Thoracic aorta (tissue), 2 donors: ENCODE measurements at places on chromosomes 4 and X. TPM values are rescaled to one million over a fixed set of nuclear protein-coding genes. Genes with fewer than 3 reads are reported as not detected.

- no peak for DNase-seq
Measured at GRCh38 chr4:74546057-74546456, 101.1 kb downstream of the AREG start.

GRCh38 chr4:86965019-86965976, 30.5 kb downstream of the AFF1 start:
- DNase-seq: no peak

GRCh38 chr4:152534541-152535359, 1.1 kb downstream of the FBXW7 start:
- DNase-seq: no peak

GRCh38 chr4:130053723-130054122, 957.8 kb downstream of the C4orf33 start:
- no peak for DNase-seq

DNA sequence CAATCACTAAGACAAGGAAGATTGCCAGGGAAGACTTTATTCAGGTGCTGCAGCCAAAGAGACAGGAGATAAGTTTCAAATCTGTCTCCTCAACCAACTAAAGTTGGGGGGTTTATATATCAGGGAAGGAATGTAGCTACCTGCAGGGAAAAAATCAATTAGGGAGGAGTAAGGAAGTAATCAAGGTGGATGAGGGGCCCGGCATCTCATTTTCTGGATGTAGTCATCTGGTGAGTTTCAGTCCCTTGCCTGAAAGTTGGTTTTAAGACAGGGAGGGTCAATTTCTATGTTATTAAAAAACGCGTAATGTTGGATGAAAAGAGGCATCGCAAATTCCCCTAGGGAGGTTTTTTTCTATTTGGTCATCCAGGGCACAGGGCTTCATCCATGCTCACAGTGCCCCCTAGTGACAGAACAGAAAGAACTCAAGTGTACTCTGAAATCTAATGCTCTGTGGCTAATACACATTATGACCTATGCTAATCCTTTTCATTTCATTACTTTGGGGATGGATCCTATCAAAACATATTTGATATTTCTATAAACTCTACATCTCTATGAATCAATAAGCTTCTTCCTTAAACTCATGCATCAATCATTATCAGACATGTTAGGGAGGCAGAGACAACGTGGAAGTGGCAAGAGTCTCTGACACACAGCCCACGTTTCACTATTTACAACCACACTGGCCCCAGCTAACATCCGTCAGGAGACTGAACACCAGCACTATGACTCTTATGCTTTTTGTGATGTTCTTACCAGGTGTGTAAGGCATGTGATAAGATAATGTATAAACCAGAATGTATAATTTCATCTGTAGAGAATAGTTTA, 1577.0 kb upstream of the TENM3 start:
- DNase-seq: no peak

DNA sequence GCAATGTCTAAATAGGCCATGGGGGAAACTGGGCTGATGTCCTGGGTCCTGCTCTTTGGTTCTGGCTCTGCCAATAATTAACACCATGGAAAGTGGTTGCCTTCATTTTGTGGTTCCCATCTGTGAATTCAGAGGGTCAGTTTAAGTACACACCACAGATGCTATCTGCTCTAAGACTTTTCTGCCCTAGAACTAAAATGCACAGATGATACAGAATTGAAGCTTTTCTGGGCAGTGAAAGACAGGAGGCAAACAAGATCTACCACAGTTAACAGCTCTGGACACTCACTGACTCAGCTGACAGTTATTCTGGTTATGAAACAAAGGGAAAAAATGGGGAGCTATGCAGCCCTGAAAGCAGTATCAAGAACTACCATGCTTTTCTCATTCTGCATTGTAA, 37.3 kb downstream of the APBB2 start:
- no peak for DNase-seq

GYPE gene
- total RNA-seq: 1.1 TPM

DNA sequence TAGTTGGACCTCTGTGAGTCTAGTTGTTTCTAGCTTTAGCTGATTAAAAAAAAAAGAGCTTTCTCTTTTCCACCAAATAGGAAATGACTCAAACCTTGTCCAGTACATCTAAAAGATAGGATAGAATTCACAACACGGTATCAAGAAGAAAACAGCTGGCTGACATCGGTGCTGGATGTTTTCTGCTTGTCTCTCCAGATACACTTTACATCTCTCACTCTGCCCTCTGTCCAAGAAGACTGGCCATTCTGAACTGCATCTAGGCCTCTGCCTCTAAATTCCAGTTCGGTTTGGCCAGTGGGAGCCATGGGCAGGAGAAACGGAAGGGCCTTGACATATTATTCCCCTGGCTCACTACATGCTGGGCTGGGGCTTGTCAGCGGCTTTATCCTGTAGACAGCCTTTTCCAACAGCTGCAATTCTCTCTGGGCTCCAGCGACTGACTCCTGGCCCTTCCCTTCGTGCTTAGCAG, 57.3 kb upstream of the SHISA3 start:
- no peak for DNase-seq

- no peak for DNase-seq
Measured at GRCh38 chrX:20519826-20520225, 253.1 kb upstream of the RPS6KA3 start.

GAGE12H gene
- total RNA-seq: not detected

DNA sequence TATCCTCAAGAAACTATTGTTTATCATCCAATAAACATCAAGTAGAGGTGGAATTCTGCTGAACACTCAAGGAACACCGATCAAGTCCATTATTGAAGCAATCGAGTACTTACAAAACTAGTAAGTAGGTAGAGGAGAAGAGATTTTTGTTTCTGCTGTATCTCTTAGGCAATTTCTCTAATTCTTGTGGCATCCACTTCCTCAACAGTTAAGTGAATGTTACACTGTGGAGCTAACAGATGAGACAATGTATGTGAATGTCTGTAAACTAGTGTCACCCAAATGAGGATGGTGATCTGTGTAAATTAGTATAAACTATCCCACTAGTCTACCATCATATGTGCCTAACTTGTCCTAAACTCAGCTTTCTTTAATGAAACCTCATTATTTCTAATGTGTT, 261.6 kb downstream of the ARHGAP24 start:
- DNase-seq: no peak

- DNase-seq: no peak
Measured at GRCh38 chr4:162661913-162662312, 498.1 kb upstream of the FSTL5 start.

CCDC160 gene
- total RNA-seq: not detected

- no peak for DNase-seq
Measured at GRCh38 chr4:142396279-142396678, 449.8 kb downstream of the INPP4B start.

PAGE4 gene
- not detected for total RNA-seq

POF1B gene
- 0.81 TPM for total RNA-seq

DNA sequence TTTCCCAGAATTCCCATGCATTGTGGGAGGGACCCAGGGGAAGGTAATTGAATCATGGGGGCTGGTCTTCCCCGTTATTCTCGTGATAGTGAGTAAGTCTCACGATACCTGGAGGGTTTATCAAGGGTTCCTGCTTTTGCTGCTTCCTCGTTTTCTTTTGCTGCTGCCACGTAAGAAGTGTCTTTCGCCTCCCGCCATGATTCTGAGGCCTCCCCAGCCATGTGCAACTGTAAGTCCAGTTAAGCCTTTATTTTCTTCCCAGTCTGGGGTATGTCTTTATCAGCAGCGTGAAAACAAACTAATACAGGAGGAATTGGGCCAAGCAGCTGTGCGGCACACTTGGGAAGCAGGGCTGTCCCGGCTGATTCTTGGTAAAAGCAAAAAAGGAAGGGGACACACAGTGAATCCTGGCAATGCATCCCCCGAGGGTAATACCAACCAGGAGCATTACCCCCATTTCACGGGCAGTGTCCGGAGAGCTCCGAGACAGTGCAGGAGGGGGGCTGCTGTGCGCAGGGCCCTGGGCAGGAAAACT, 185.7 kb downstream of the AFAP1 start:
- no peak for DNase-seq

PTCHD1 gene
- 0.54 TPM for total RNA-seq

HPSE gene
- total RNA-seq: 6.1 TPM

- no peak for DNase-seq
Measured at GRCh38 chrX:12469296-12469695, 321.9 kb upstream of the PRPS2 start.

DNA sequence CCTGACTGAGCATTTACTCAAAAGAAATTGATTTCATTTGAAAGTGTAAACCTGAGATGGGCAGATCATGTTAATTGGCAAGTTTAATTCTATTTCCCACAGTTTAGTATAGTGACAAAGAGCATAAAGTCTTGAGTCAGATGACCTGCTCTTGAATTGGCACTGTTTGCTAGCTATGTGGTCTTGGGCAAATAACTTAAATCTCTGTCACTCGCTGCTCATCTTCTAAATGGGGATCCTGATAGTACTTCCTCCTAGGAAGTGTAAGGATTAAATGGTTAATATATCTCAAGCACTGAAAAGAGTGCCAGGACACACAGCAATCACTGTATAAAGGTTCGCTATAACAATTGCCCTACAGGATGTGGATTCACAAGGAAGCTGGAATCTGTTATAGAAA, 242.8 kb upstream of the JADE1 start:
- no peak for DNase-seq

DNA sequence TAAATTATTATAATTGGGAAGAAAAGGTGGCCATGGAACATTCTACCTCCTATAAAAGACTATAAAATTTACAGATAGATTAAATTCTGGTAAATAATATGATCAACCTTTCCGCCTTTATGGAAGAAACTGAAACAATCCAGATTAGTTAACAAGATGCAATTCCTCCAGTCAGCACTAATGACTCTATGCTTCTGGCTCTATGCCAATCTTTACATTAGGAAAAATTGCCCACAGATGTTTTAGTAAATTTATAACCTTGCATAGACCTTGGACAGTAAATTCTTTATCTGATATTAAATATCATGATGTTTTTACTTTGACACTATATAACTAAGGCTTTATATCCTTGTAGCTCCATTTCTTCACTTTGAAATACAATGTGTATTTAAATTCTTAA, 2302.5 kb downstream of the ARAP2 start:
- DNase-seq: no peak

WAS gene
- total RNA-seq: 8.5 TPM

GRCh38 chrX:2461711-2462016, 39.1 kb downstream of the DHRSX start:
- DNase-seq: no peak

MUC7 gene
- not detected for total RNA-seq

- DNase-seq: no peak
Measured at GRCh38 chr4:161252520-161253141, 911.2 kb downstream of the FSTL5 start.

DNA sequence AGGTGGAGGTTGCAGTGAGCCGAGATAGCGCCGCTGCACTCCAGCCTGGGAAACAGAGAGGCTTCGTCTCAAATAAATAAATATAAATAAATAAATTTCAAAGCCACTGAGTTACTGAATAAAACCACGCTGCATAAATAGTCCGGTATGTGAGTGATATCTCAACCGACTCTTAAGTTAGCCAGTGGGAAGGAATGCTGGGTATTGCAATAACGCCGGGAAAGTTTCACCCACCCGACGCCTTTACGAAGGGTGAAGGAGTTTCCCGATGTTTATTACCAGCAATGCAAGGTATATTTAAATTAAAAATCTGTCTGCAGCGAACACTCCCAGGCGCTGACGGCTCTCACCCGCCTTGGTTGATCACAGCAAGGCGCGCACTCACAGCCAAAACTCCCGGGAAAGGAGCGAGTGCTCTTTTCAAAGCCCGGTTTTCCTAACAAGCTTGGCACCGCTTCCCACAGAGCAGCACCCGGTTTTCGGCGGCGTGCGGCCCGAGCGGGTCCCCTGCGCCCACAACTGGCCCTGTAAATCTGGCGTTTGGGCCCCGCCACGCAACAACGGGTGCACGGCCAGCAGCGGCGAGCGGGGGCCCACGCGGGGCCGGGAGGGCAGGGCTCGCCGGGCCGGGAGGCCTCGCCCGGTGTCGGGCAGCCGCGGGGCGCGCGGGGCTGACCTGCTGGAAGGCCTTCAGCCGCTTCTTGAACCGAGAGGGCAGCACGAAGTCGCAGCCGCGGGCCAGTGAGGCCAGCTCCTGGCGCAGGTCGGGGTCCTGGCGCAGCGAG, 13.7 kb downstream of the PPP2R3B start:
- DNase-seq: no peak

GRCh38 chr4:145490796-145491195, 9.1 kb downstream of the SMAD1 start:
- no peak for DNase-seq

RAI2 gene
- 21.5 TPM for total RNA-seq

CD38 gene
- 7.8 TPM for total RNA-seq

- DNase-seq: no peak
Measured at GRCh38 chr4:76545226-76545884, 110.3 kb downstream of the SHROOM3 start.

- DNase-seq: no peak
Measured at GRCh38 chr4:112855058-112855457, 194.4 kb upstream of the ANK2 start.

SLC49A3 gene
- 26.0 TPM for total RNA-seq

DNA sequence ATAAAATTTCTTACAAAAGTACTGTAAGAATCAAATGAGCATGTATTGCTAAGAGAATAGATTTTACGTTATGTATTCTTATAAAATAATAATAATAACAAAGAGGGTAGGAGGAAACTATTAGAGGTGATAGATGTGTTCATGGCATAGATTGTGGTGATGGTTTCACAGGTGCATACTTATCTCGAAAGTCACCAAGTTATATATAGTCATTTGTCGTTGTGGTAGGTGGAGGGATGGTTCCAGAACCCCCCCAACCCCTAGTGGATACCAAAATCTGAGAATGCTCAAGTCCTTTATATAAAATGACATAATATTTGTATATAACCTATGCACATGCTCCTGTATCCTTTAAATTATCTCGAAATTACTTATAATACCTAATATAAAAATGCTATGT, 36.7 kb upstream of the H2AZ1 start:
- no peak for DNase-seq

DNA sequence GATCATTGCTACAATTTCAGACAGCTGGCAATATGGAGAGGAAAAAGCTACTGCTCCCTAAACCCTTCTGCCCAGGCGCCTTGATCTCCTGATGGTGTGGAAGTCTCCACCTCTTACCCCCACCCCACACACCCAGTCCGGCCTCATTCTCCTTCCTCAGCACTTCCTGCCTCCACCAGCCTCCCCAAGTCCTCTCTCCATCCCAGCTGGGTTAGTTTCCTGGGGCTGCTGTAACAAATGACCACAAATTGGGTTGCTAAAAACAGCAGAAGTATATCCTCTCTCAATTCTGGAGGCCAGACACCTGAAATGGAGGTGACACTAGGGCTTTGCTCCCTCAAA, 1.1 kb upstream of the CCNQ start:
- no peak for DNase-seq

DNA sequence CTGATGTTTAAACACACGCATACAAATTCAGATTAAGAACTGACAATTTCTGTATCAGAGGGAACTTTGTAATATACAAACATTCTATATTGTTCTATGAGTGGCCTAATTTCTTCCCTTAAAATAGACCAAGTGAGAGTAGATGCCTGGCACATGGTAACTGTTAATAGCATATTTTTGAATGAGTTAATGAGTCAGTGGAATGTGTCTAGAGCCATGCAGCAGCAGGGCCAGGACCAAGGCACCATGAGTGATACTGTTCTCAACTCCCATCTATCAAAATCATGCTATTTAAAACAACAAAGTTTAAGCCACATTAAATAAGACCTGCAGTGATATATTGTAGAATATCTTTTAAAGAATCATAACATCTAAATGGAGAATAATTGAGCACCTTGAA, 98.3 kb downstream of the ARHGAP24 start:
- DNase-seq: no peak

CFAP99 gene
- total RNA-seq: not detected

GRCh38 chr4:159185591-159186023, 82.7 kb downstream of the RAPGEF2 start:
- DNase-seq: no peak

SPANXN4 gene
- total RNA-seq: not detected
